ENCODE measurements at places on chromosomes 3 and 15.
A peak's percentile ranks its signal among the peaks of the same experiment; 100 is the strongest.

DNA sequence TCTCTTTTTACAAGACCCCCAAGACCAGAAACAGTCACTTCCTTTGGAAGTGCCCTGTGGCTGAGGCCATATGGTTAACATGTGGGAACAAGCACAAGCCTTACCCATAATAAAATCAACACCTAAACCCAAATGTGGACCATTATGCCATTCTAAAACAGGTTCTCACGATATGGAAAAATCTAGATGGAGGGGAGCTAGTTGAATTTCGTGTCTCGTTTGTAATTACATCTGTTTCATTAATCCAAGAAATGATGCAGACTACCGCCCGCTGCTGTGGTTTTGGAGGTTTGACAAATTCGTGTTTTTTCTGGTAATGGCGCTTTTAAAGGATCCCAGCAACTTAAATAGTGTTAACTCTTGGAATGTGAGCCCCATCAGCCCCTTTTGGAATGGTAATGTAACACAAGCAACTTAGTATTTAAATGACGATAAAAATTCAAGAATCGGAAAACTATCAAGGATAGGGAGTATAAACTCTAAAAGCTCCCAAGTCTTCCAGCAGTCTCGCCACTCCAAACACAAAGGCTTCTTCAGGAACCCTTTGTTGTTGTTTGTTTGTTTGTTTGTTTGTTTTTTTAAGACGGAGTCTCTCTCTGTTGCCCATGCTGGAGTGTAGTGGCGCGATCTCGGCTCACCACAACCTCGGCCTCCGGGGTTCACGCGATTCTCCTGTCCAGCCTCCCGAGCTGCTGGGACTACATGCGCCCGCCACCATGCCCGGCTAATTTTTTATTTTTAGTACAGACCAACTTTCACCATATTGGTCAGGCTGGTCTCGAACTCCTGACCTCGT lies 1.1 kb downstream of the CNBP start:
- peak; percentile 18 for DNase-seq

DNA sequence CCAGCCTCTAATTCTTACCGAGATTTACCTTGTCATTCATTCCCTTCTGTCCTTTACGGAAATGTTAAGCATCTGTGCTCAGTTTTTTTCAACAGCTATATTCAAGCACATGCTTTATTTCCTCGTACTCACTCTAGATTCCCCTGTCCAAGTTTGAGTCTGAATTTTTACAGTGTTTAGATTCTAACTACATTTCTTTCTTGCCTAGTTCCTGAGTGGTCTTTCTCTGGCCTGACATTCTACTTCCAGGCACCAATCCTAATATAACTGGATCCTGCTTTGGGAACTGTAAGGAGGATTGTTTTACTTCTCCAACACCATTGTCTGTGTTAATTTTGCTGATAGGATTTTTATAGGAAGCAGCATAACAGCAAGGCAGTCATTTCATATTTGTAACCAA lies 222.4 kb downstream of the RBMS3 start:
- no peak for DNase-seq

GRCh38 chr3:105367063-105367405 lies 325 bp downstream of the ALCAM start:
- DNase-seq = no peak

DNA sequence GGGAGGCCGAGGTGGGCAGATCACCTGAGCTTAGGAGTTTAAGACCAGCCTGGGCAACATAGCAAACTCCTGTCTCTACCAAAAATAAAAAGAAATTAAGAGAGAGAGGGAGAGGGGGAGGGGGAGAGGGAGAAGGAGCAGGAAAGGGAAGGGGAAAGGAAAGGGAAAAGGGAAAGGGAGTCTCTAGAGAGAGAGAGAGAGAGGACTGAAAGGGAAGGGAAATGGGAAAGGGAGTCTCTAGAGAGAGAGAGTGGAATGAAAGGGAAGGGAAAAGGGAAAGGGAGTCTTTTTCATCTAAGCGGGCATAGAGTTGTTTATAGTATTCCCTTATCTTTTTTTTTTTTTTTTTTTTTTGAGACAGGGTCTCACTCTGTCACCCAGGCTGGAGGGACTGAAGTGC lies 148.1 kb downstream of the NEO1 start:
- no peak for DNase-seq

DNA sequence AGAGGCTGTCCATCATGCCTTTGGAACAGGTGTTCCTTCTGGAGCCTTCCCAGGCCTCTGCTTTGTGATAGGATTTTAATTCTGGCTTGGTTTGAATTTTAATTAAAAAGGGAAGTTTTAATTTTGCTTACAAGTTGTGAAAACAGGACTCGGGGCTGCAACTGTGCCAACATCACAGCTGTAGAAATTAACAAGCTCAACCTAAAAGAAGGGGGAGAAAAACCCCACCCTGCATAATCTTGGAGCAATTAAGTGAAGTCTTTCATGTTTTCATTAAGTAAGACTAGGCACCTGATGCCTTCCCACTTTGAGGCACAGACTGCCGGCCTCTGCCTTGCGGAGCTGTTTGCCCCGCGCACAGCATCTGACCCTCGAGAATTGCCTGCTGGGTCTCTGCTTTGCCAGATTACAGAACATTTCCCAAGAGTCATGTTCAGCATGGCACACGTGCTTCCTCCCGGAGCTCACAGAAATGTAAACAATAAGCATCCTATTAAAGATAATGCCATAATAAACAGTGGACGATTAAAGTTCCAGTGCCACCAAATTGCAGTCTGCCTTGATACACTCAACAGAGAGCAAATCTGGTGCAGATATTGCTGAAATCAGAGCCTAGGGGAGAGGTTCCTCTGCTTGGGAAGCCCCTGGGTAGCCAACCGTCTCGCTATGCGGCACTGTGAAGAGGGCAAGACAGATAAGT lies 364.2 kb downstream of the LRTM1 start:
- no peak for DNase-seq

- DNase-seq = no peak
Observed at GRCh38 chr15:66773129-66773873, 71.3 kb downstream of the SMAD6 start.

GRCh38 chr15:81088470-81089013 lies 45.5 kb upstream of the CFAP161 start:
- DNase-seq = no peak

GRCh38 chr3:15601399-15602145 lies at the start of the genes BTD and HACL1:
BTD (plus strand) TSS chr3:15601745; CDS start chr3:15635440, 33,695 bp downstream.
HACL1 (minus strand) TSS chr3:15601569; CDS start chr3:15601463, 106 bp downstream.
- no peak for DNase-seq

DNA sequence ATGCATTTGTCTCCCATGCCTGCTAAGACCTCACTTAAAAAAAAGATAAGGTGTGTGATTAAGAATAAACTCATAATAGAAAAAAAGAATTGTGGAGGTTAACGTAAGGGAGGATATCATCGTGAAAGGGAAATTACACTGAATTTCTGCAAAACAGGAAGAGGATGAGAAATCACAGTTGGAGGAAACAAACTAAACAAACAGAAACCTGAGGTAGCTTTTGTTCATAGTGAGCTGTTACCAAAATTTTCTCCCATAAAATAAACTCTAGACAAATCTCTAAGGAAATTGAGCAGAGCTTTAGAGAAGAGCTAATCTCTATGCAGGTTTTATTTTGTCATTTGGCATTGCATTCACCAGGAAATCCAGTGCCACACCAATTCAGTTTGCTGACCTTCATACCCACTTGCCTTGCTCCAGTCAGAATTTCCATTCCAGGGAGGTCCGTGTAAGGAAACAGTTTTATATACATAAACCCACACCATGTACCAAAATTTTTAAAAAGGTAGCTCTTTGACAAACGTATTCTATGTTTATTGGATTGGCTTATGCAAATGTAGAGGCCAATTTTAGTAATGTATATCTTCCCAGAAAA lies 231.2 kb downstream of the MBNL1 start:
- no peak for DNase-seq

GRCh38 chr3:36206956-36207580 lies 173.2 kb upstream of the STAC start:
- no peak for DNase-seq

- DNase-seq = no peak
Observed at GRCh38 chr15:40782609-40783227, 12.9 kb downstream of the C15orf62 start.

DNA sequence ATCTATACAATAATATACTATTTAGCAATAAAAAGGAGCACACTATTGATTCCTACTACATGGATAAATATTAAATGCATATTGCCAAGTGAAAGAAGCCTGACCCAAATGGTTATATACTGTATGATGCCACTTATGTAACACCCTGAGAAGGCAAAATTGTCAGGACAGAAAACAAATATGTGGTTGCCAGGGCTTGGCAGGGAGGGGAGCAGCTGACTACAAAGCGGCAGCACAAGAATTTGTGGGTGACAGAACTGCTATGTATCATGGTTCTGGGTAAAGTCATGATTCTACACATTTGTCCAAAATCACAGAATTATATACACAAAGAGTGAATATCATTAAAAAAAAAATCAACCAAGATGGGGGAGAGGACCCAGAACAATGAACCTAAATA lies 22.5 kb downstream of the TBC1D2B start:
- DNase-seq = no peak

GRCh38 chr3:24416224-24416623 lies 78.4 kb downstream of the THRB start:
- DNase-seq = no peak

DNA sequence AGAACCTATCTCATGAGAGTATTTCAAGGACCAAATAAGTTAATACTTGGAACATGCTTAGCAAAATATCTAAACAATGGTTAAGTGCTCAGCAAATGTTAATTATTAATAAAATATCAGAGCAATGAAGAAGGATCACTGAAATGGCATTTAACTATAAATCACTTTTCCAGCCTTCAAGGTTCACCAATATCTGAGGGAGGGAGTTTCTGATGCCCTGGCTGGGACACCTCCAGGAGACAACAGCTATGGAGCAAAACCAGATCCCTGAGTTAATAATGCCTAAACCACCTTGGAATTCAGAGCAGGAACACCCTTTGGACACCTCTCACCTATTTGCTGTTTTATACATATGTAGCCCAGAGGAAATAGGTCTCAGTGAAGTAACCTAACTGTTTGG lies 6.4 kb upstream of the FAM174B start:
- DNase-seq = no peak

- no peak for DNase-seq
Observed at GRCh38 chr15:51765751-51766150, 14.4 kb downstream of the TMOD2 start.

DNA sequence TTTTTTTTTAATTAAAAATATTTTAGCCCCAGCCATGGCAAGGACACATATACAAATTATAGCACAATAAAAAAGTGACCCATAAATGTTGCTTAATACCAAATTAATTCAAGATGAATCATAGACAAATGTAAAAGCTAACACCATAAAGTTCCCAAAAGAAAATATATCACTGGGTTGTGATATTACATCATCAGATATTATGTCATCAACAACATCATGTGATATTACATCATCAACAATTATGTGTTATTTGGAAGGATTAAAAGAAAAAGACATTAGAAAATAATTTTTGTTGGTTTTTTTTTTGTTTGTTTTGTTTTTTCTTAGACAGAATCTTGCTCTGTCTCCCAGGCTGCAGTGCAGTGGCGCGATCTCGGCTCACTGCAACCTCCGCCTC lies 34.5 kb upstream of the ABHD10 start:
- no peak for DNase-seq

DNA sequence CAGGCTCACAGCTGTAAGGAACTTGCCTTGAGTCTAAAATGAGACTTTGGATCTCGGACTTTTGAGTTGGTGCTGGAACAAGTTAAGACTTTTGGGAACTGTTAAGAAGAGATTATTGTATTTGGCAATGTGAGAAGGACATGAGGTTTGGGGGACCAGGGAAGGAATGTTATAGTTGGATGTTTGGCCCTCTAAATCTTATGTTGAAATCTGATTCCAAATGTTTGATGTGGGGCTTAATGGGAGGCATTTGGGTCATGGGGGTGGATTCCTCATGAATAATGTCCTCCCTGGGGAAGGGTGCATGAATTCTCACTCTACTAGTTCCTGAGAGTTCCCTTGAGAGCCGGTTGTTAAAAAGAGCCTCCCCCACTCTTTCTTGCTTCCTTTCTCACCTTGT lies 18.5 kb upstream of the CHCHD6 start:
- no peak for DNase-seq

DNA sequence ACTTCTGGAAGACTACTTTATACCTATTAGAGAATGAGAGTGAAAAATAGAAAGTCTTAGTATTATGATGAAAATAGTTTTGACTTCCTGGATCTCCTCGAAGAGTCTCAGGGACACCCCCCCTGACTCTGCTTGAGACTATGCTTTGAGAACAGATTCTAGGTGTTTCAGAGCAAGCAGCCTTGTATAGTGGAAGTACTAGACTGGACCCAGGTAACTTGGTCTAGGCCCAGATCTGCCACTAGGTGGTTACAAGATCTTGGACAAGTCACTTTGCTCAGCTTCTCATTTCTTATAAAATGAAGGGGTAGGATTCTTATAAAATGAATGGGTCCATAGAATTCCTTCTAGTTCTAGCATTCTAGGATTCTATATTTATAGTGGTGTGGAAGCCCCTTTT lies 9.1 kb downstream of the ABHD5 start:
- DNase-seq = peak; percentile 14

- DNase-seq = no peak
Observed at GRCh38 chr15:90184119-90184785, 16.9 kb upstream of the SEMA4B start.

GRCh38 chr3:119170821-119171220 lies 2.6 kb upstream of the UPK1B start:
- DNase-seq = no peak

- DNase-seq = peak; percentile 90
Observed at GRCh38 chr15:96058103-96058851, 272.2 kb upstream of the NR2F2 start.

DNA sequence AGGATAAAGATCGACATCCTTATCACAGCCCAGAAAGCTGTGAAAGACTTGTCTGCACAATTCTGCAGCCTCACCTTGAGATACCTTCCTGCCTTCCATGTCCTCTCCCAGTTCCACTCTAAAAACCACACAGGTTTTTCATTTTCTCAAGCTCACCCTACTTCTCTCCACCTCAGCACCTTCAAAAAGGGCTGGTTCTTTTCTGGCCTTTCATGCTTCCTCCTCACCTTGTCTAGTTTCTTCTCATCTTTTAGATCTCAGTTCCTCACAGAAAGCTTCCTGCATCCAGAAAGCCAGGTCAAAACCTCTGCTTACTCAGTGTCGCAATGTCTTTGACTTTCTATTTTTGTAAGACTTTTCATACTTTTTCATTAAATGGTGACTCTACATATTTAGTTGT lies 140.2 kb upstream of the STT3B start:
- peak; percentile 2 for DNase-seq

- DNase-seq = peak; percentile 28
Observed at GRCh38 chr15:40925863-40926658, 3.1 kb upstream of the DLL4 start.

DNA sequence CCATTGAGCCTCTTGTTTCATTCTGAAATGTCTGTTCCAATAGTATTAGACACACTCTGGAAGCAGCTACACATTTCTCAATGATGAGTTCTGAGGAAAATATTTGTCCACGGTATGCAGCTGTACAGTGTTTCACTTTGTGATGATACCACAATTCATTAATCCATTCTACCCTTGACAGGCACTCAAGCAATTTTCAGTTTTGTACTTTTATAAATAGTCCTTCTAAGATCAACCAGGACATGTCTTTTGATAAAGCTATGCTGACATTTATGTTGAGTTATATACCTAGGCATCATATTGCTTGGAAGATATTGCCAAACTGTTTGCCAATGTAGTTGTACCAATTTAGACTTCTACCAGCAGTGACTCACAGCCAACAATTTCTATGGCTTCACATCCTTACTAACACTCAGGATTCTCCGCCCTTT lies 165.1 kb upstream of the COL8A1 start:
- no peak for DNase-seq

GRCh38 chr3:114451561-114452018 lies 157.8 kb downstream of the TIGIT start:
- no peak for DNase-seq
